ENCODE measurements at places on chromosomes 12 and 14. TPM values are rescaled to one million over a fixed set of nuclear protein-coding genes. Genes with fewer than 3 reads are reported as not detected.

Gene CEBPE
- total RNA-seq: 0.19 TPM

Gene TGM1
- total RNA-seq: 4.8 TPM

DNA sequence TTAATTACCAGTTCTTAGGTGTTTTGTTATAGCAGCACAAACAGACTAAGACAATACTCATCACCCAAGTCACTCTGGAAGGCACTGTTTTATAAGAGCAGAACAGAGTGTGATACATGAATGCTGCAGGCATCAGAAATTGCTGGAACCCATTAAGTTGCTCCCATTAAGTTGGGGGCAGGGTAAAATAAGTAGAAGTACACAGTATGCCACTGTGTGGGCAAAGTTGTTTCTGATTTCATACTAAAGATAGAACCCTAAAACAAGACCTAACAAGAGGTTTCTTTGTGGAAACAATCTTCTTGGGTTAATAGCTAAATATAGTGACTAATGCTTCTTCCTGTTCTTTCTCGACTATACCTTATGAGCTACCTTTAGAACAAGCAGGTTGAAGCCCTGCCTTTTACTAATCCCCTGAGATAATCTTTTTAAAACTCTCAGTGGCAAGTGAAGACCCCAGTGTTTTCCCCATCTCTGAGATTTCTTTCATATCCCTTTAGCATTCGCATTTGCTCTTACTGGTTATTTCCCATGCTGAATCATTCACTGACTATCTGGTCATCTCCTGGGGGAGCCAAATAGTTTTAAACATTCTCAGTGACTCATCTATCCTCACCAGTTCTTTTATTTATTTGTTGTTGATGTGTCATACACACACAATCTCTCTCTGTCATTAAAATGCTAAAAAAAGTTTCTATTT lies 52.3 kb downstream of the SOCS2 start:
- no peak for DNase-seq

DNA sequence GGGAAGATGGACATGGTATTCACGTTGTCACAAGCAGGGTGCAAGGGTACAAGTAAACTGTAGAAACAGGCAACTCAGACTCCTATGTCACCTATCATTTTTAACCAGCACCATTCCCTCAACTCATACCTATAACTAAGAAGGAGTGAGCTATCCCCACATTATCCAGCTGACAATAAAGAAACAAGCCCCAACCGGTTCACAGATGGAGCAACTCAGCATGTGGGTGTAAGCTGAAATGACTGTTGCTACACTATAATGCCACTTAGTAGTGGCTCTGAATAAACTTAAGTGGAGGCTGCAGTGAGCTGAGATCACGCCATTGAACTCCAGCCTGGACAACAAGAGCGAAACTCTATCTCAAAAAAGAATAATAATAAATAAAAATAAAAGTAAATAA lies 829.5 kb upstream of the MDGA2 start:
- DNase-seq: no peak

DNA sequence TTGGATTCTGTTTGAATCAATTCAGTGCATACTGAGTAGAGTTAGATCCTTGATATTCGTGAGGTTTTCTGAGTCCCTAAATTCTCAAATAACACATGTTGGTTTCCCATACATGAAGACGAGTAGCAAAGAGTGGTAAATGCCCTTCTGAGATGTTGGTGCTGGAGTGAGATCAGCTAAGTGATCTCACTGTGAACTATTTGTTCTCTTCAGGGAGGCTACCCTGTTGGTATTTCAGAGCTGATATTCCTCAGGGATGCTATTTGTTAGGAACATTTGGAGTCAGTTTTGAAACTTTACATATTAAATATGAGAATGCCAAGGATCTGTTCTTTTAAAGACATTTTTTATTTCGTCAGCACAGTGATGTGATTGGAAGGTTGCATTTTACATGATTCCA lies 54.7 kb downstream of the SUSD6 start:
- no peak for DNase-seq

Gene ZNF605
- total RNA-seq: 8.0 TPM

- DNase-seq: no peak
These were observed 121.2 kb upstream of the PLEKHG7 start for GRCh38 chr12:92581604-92582003.

DNA sequence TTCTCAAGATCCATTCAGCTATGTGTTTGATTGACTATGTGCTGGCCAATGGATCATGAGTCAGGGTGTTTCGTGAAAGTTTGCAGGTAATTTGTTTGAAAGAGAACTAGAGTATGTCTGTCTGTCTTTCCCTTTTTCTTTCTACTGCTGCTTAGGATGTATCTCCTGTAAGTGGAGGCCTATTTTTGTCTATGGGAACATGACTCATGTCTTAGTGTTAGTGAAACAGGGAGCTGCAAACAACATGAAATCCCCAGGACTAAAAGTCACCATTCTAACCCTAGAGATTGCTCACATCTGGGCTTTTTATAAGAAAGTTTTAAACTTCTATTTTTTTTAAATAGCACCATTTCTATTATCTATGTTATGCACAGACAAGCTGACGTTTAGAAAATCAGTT lies 333.0 kb downstream of the CCER1 start:
- no peak for DNase-seq

Gene TUBA1B
- total RNA-seq: 2,425 TPM

Gene NUBPL
- 14.9 TPM for total RNA-seq

Gene STAC3
- 2.8 TPM for total RNA-seq

GRCh38 chr12:125272383-125272933 lies 207.2 kb downstream of the AACS start:
- no peak for DNase-seq

DNA sequence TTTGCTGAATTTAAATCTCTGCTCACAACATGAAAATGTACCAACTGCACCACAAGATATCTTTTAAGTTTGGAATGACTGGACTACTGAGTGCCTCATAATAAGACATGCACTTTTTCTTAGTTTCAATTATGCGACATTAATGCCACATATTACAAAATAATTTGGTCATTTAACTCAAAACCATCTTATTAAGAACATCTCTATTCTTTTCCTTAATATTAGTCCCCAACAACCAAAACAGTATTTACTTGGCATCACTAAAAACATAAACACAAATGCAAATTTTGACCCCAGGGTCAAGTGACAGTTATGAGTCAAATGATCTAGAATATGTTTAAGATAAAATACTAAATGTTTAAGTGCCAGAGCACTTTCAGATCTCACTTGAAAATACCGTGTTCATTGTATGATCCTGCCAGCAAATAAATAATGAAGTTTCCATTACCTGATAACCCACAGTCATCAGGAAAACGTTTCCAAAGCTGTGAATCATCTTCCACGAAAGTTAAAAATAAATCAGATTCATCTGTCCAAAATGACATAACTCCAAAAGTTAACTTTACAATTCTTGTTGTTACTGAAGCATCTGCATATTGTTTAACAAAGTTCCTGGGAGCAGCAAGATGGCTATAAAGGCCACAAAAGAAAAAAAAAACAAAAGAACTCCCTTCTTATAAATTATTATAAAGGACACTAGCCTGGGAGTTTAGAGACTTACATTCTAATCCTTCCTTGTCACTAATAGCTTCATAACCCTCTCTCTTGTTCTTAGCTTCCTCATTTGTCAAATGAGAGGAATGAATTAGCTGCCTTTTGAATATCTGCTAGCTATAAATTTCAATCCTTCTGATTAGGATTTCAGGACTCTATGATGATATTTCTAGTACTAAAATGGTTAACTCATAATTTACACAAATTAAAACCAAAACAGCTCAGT lies 30.5 kb upstream of the AP4S1 start:
- DNase-seq: no peak

- peak; percentile 15 for DNase-seq
These were observed 27.6 kb downstream of the PMCH start for GRCh38 chr12:102169922-102170621.

Gene ADAM20
- total RNA-seq: 0.23 TPM

GRCh38 chr12:23540572-23540971 lies 408.9 kb downstream of the SOX5 start:
- DNase-seq: no peak

Gene ESPL1
- 60.8 TPM for total RNA-seq

Gene ADCY4
- total RNA-seq: 1.4 TPM

Gene ZNF268
- 14.6 TPM for total RNA-seq

GRCh38 chr14:94113908-94114588 lies 3.5 kb downstream of the IFI27 start:
- no peak for DNase-seq

DNA sequence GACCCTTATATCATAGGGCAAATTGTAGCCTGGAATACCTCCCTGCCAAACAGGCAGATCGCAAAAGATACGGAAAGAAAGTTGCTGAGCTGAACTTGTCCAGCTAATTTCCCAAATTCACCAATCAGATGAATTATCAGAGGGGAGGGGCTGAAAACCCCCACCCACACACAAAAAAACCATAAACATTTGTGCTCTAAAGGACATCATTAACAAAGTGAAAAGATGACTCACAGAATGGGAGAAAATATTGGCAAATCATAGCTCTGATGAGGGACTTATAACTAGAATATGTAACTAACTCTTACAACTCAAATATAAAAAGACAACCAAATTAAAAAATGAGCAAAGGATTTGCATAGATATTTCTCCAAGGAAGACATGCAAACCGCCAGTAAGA lies 36.3 kb downstream of the PTHLH start:
- no peak for DNase-seq
